ENCODE measurements at places on chromosomes 6 and 20.
A peak's percentile ranks its signal among the peaks of the same experiment; 100 is the strongest.

DNA sequence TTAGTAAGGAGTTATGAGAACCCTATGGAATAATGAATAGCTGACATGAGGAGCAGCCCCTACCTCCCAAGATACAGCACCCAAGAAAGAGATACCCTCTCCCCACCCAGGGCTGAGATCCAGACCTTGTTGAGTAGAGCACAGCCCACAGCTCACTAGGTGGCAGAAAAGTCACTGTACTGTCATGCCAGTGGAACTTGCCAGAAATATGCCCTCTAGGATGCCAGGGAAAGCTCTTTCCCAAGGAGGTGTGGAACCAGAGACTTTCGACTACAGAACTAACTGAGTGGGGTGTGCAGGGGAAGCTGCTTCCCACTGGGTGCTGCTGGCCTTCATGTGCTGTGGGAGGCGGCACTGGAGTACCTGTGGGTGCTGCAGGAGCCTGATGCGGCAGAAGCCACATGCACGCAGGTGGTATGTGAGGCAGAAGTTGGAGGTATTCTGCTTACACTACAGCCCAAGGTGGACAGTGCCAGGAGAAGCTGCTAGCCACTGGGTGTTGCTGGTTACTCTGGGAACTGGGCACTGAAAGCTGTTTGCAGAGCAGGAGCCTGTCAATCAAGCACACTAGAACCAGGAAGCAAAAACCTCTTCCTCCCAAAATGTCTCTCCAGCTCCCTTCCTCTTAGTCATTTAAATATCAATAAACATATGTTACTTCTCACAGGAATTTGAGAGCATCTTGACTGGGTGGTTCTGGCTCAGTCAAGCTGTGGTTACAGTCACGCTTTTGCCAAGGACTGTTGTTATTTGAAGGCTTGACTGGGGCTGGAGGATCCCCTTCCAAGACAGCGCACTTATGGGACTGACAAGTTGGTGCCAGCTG is 17.8 kb downstream of the ARMC12 start:
- no peak for DNase-seq

DNA sequence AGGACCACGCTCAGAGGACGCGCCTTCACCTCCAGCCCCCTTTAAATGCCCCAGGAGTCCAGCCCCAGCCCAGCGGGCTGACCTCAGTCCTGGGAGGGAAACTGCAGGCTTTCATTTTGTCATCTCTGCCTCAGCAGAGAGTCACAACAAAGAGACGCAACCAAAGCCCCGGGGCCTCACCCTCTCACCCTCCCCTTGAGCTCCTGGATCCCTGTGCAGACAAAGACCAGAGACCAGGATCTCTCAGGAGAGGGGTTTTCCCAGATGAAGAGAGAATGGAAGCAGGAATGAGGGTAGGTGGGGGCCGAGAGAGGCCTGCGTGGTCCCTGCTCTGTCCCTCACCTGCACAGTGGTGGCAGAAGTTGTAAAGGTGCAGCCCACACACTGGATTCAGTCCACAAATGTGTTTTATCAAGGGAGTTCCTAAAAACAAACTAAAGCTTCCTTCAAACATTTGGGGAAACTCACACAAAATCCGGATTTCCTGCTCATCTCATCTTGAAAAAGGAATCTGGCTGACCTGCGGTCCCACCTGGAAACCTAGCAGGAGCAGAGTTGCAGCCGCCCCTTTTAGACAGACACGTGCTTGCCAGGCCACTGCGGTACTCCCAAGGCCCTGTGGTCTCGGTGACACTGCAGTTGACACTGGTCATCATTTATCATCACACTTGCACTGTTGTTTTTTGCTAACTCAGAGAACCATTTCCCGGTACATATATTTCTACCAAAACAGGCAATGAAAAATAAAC is 27.1 kb downstream of the PTGIS start:
- no peak for DNase-seq

DNA sequence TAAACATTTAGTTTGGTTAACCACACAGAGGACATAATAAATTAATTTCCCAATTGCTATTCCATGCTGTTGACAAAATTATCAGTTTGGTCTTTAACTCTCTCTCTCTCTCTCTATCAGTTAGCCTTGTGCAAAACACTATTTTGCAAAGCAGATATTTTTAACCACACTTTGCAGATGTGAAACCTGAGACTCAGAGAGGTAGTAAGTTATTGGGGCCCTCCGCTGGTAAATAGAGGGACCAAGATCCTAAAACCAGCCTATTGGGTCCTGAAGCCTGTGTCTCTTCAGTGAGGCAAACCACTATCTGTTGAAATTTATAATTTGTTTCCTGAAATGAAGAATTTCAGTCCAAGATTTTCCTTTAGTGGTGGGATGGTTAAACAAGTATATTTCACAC is 231.0 kb downstream of the SOD2 start:
- DNase-seq = no peak

DNA sequence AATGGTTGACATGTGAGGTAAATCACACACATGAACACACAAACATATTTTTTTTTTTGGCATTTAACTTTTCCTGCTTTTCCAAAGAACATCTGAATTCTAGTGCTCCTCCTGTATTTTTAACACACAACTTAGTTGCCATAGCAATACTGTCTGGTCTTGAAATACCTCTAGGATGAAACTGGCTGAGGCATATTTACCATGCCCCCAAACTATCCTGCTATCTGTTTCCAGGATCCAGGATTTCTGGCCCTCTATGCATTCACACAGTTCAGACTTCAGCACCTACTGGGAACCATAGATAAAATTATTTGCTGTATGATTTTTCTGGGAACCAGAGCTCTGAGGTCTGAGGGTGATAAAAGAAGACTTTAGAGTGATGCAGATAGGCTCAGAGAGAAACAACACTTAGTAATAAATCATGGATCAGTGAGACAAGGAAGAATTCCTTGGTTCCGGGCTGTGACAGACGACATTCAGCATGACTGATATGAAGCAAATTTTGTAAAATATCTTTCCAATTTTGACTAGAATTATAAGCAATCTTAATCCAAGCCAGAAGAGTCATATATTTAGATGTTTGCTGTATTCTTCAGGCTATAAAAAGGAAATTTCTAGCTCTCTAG is 359.7 kb downstream of the BTBD9 start:
- DNase-seq = no peak

DNA sequence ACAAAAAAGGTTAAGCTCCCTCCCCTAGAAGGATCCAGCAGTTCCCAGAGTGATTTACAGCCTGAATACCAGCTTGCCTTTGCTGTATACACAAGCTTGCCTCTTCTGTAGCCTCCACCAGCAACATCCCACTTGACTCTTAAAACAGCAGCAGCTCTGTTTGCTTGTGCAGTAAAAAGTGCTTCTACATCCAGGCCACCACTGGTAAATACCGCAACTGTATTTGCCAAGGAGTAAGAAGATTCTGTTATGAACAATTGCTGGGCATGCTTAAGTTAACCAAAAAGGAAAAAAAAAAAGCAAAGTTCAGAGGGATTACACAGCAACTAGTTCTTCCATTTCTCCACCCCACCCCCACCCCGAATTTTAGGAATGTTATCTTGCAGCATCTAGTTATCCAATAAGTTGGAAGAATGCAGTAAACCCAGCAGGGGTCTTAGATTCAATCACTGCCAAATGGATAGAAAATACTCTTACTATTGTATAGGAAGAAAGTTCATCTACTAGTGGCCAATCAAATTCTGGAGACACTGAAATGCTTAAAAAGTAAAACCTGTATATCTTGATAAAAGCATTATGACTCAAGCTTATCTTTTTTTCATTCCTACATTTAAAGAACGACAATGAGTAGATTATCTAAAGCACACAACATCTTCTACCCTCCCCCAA is 4.8 kb downstream of the SALL4 start:
- DNase-seq = no peak

- peak; percentile 66 for DNase-seq
Observed at GRCh38 chr6:32785781-32786533, 22.6 kb upstream of the HLA-DQB2 start.

- DNase-seq = no peak
Observed at GRCh38 chr6:136174510-136174909, 75.6 kb downstream of the MTFR2 start.

GRCh38 chr6:126374372-126374771 is 34.5 kb downstream of the CENPW start:
- no peak for DNase-seq

GRCh38 chr6:18752278-18753068 is 365.3 kb downstream of the RNF144B start:
- DNase-seq = no peak

DNA sequence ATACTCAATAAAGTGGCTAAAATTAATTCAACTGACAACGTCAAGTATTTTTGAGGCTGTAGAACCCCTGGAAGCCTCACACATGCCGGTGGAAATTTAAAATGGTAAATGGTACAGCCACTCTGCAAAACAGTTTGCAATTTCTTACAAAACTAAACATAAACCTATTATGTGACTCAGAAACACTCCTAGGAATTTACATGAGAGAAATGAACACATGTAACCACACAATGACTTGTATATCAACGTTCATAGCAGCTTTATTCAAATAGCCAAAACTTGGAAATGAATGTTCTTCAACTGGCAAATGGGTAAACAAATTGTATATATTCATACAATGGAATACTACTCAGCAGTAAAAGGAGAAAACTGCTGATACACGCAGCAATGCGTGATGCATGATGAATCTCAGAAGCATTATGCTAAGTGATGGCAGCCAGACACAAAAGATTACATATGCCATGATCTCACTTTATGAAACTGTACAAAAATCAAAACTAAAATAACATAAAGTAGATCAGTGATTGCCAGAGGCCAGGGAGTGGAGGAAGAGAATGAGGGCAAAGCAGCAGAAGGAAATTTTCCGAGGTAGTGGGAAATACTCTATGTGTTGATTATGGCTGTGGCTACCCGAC is 112.5 kb downstream of the FAM50B start:
- DNase-seq = no peak

GRCh38 chr20:62989201-62989601 is 17.6 kb downstream of the BHLHE23 start:
- DNase-seq = no peak

DNA sequence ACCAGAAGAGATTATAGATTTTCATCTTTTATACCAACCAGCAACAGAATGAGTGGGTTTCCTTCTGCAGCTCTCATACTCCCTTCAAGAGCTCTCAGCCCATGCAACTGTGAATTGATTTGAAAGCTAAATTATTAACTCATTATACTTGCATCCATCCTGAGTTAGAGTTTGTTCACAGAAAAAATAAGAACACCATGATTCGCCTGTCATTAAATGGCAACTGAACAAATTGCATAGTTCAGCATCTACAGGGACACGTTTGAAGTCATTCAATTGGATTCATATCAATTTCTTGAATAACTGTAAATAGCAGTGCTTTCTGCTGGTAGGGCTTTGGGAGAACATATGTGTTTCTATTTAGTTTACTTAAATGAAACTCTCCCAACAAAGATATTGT is 65.7 kb downstream of the NKAIN2 start:
- no peak for DNase-seq

DNA sequence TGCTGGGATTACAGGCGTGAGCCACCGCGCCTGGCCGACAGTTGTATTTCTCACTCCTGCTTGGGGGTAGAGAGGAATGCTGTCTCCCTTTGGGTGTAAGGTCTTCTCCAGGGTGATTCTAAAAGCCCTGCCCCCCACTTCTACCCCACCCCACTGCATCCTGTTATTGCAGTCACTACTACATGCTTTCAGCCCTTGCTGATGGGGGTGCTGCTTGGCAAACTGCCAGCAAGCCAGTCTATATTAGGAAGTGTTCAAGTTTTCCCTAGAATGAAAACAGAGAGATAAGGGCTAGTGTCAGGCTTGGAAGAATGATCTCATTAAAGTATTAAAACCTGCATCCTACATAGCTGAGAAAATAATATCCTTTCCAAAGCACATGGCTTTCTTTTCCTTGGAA is 31.3 kb downstream of the TTI1 start:
- DNase-seq = no peak

GRCh38 chr6:46014046-46014445 is 1.6 kb downstream of the CLIC5 start:
- no peak for DNase-seq

GRCh38 chr6:35736253-35736894 is 458 bp upstream of the ARMC12 start:
- DNase-seq = peak; percentile 79

DNA sequence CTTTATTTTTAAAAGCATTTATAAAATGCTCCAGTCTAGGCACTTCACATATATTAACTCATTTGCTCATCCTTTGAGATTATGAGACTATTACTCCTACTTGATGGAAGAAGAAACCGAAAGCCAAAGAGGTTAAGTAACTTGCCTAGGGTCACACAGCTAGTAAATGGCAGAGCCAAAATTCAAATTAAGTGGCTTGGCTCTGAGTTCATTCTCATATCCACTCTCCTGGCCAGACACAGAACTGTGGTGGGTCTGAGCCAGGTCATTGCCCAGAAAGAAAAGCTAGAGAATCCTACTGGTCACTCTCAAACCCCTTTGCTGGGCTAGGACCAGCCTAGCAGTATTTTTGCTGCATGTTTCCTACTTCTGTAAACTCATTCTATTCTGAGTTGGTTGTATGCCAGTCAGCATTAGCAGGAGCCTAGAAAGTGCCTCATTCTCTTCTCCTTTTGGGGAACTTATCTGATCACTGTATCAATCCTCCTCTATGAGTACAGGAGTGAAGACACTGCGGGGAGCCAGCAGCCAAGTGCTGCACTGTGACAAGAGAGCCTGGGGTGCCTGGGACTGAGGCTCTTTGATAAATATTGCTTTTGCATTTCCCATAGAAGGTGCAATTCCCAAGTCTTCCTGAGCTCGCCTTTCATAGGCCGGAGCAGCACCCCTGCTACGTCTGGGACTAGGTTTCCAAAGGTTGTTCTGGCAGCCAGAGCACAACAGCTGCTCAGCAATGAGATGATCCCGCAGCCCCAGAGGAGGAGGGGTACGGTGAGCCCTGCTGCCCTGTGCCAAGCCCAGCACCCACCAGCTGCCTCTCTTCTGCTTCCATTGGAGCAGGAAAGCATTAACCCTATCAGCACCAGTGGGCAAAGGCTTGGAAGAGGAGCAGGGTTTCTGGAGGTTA is 728.3 kb downstream of the MAFB start:
- peak; percentile 11 for DNase-seq

DNA sequence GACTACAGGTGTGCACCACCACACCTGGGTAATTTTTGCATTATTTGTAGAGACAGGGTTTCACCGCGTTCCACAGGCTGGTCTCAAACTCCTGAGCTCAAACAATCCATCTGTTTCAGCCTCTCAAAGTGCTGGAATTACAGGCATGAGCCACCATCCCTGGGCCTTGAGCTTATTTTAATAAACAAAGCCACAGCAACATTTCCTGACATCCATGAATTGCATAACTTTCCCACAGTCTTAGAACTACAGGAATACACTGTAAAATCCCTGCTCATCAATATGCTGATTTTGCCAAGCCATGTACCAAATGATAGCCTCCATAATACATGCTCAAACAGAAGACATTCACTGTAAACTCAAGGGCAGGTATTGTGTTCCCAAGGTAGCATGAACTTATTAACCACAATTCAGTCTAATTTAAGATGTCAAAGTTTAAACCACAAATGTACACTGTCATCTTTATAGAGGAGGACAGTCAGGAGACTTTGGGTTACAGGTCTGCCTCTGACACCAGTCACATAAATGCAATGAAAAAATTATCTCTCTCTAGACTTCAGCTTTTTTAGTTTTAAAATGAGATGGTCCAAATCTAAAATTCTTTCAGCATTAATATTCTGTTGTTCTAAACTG is 40.0 kb downstream of the NUDT3 start:
- DNase-seq = peak; percentile 46

GRCh38 chr6:53041356-53041755 is 23.8 kb upstream of the FBXO9 start:
- peak; percentile 23 for DNase-seq

GRCh38 chr6:148109732-148110131 is 232.9 kb upstream of the SASH1 start:
- no peak for DNase-seq
